ENCODE measurements at places on chromosomes 2 and 18.

DNA sequence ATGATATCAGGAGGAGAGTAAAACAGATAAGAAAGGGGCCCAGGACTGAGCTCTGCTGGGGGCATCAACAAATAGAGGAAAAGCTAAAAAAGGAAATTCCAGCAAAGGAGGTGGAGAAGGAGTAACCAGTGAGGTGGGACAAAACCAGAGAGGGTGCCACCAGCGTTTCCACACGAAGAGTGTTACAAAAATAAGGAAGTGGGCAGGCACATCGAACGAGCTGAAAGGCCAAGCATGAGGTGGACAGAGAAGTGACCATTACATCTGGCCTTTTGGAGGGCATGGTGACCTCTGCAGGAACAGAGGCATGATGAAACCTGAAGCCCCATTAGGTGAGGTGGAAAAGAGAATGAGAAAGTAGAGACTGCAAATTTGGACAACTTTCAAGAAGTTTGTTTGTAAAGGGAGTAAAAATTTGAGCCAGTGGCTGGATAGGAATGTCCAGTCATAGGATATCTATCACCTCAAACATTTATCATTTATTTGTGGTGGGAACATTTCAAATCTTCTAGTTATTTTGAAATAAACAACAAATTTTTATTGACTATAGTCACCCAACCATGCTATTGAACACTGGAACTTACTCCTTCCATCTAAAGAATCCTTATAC lies 18.4 kb upstream of the VIT start:
- no peak for DNase-seq

DNA sequence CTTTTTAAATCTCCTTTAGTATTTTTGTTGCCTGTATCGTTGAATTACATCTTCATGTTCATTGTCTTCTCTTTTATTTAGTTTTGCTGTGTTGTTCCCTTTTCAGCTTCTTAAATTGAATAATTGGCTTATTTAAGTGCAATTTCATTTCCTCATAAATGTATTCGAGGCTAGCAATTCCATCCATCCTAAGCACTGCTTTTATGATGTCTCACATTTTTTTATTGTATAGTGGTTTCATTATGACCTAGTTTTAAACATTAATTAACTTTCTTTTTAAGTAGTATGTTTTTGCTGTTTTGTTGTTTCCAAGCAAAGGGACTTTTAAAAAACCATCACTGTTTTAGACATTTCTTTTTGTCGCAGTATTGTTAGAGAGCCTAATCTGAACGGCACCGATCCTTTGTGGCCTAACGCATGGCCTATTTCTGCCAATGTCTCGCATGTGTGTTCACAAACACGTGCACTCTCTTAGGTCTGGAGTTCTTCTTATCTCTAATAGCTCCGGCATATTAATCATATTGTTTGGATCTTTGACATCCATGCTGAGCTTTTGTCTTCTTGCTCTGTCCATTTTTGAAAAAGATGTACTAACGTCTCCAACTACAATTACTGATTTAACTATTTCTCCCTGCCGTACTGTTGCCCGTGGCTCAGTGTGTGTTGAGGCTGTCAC lies 59.6 kb upstream of the ZNF516 start:
- no peak for DNase-seq

DNA sequence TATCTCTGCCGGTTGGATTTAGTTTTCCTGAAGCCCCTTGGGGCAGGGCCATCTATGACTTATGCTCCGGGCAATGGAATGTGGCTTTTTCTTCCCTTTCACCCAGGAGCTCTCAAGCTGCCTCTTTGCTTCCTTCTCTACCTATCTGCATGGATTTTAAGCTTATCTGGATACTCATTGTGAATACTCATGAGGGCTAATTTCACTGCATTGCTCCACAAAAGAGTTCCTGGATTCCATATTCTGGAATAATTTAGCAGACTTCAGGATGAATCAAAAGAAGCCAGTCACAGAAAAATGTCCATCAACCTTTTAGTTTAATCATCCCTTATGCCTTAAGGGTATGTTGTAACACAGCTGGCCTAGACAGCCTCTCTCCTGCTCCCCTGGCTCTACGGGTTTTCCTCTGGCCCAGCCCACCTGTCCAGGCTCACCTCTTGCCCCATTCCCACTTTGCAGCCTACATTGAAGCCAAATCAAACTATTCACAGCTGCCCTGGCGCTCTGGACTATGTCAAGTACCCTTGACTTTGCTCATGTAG lies 122.8 kb upstream of the RMDN2 start:
- DNase-seq = no peak

- no peak for DNase-seq
Observed at GRCh38 chr2:20012282-20013125, at the start of gene MATN3. TSS of gene MATN3 (minus strand) at chr2:20012668. CDS start at chr2:20012631, 37 bp downstream.

GRCh38 chr2:18265614-18266586 lies 294.6 kb downstream of the RDH14 start:
- DNase-seq = no peak

DNA sequence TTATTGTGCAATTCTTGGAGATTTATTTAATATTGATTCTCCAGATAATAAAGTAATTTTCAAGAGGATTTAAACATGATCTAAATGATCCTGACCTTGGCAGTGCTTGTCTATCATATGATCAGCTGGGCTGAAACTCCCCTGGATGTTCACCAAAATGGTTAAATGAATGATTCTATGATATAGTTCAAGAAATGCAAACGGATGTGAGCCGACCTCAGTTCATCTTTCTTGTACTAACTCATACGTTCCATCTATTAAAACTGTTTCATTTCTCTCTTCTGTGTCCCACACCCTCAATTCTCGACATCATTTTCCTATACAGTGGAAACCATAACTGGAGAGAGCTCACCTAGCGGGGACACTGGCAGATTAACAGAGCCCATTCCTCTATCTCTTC lies 281.7 kb upstream of the CCDC68 start:
- no peak for DNase-seq

DNA sequence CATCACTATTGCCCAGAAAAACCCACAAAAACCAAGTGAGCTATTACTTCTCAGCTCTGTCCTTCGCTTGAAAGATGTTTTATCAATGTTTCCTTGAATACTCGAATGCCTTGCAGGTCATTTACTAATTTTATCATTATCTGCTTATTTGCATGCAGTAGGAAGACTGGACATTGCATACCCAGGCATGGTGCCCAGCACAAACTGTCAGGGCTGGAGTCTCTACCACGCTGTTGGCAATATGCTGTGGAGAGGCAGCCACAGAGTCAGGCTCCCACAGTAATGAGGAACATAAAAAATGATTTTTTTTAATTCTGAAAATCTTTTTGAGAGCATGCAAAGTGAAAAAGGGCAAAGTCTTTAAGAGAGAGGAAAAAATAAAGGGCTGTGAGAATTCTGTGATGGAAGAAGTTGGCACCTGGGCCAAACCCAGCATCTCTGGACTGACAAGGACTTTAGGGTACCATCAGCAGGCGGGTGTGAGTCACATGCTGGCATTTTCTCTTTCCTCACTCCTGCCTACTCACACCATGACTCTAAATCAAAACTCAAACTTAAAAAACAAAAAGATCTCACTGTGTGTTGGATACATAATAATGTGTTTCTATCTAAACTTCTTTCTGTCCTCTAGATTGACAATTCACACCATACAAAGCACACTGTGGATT lies 709.8 kb upstream of the FANCL start:
- DNase-seq = no peak

DNA sequence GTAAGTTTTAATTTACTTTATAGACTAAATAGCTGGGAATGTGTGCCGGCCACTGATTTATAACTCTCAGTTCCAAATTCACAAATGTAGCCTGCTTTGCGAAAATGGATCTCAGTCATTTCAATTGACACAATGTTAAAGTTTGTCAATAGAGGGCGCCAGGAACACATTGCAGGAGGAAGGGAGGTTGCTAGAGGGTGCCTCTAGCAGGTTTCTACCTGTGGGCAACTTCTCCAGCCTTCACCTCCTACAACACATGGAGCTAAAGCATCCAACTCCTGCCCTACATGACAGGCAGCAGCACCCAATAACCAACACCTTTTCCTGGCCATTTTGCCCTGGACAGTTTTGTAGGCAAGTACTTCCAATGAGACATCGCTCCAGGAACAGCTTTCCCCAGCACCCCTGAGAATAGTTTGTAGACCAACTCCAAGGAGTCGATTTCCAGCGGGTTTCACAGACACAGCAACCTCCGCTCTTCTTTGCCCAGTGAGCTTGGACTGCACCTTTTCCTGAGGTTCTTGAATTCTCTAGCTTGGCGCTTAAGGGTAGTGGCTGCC lies 784.8 kb upstream of the CDH2 start:
- no peak for DNase-seq
